ENCODE measurements at places on chromosomes 7 and 10.

DNA sequence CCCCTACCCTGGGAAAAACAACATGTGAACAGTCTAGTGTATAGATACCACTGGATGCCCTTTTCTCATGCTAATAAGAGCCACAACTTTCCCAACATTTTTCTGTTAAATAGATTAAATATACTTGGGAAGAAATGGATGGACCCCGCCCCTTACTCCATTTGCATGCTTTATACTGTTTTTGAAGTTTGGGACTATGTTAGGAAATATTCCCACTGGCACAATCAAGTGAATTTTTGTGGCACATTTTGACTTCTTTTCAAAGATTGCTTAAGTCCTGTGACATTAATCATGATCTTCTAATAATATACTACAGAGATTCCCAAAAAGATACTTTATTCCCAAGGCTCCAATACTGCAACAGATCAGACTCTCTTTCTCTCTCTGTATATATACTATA, 216.6 kb downstream of the TWIST1 start:
- no peak for DNase-seq

GRCh38 chr10:7577176-7577575, 89.6 kb downstream of the ITIH5 start:
- no peak for DNase-seq

GRCh38 chr10:117929327-117930067, 117.2 kb downstream of the RAB11FIP2 start:
- no peak for DNase-seq

GRCh38 chr7:23347682-23348180, 48.6 kb downstream of the MALSU1 start:
- peak; percentile 39 for DNase-seq

GRCh38 chr7:20165146-20165510, 52.1 kb downstream of the MACC1 start:
- no peak for DNase-seq

DNA sequence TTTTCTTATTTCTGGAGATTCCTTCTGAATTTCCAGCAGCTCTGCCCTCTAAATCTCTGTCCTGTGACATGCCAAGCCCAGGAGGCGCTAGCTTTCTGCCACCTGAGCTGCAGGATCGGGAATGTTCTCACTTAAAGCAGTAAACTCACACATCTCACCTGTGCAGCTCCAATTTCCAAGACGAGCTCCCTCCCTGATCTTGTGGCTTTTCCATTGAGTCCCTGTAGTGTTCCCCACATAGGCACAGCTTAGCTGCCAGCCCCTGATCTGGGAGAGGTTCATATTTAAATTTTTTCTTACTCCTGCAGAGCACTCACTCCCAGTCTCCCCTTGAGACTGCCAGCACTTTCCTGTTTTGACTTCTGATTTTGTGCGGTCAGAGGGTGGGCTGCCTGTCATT, 479.3 kb downstream of the GLRX3 start:
- no peak for DNase-seq

GRCh38 chr7:20412032-20412431, 81.3 kb downstream of the ITGB8 start:
- DNase-seq = no peak

DNA sequence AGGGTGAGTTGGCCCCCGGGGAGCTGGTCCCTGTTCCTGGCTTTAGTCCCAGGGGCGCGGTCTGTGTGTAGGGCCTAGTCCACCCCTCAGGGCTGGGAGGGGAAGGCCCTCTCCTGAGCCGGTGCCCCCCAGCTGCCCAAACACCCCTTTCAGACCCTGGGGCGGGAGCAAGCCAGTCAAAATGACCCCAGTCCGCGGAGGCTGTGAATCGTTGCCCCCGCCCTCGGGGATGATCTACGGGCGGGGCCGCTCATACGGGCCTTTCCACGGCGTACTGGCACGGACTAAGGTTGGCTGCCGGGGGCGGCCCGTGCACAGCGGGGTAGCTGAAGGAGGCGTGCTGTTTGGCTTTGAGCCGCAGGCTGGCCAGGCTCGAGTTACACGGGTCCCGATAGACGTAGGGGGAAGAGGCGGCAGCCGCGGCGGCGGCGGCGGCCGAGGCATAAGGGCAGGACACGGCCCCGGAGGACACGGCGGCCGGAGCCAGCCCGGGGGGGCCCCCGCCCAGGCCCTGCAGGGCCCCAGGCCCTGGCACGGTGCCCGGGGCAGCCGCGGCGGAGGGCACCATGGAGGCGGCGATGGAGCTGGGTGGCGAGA, 4.3 kb downstream of the ELOVL3 start:
- DNase-seq = peak; percentile 36

DNA sequence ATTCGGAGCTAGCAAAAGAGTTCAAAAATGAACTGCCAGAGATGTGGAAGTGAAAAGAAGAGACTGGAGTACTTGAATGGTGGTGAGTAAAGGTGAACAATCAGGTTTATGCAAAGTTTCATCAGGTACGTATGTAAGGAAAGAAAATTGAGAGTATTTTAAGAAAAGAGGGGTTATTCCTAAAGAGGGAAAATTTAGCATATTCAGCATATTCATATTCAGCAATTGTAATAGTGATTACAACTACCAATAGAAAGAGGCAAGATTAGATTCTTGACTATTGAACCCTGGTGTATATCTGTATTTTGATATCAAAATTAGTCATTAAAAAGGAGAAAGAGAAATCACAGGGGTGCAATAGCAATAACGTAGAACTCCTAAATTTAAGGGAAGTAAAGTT, 100.9 kb downstream of the TES start:
- no peak for DNase-seq

DNA sequence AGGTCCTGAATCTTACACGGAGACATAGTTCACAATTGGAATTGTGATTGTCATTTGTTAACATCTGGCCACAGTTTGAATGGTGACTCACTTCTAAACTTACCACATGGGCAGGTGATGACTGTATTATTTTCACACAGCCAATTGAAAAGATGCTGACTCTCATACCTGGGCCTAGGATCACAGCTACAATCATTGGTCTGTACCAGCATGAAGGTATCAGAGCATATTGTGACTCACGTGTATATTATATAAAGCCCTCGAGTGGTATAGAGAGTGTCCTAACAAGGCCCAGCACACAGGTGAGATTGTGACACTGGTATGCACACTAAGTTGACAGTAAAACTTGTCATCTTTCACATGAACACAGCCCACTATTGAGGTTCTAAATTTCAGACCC, 9.4 kb upstream of the ZNF107 start:
- no peak for DNase-seq

DNA sequence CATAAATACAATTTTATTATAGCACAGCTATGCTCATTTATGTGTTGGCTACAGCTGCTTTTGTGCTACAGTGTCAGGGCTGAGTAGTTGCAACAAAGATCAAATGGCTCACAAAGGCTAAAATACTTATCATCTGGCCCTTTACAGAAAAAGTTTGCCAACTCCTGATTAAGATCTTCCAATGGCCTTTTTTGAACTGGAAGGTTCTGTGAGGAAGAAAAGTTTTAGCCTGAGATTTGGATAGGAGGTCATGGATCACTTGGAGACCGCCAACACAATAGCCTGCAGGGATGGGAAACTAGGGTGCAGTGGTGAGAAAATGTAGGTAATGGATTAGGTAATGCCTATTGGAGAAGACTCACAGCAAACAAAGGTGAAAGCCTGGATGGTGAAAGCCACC, 169.8 kb downstream of the NOC3L start:
- no peak for DNase-seq

DNA sequence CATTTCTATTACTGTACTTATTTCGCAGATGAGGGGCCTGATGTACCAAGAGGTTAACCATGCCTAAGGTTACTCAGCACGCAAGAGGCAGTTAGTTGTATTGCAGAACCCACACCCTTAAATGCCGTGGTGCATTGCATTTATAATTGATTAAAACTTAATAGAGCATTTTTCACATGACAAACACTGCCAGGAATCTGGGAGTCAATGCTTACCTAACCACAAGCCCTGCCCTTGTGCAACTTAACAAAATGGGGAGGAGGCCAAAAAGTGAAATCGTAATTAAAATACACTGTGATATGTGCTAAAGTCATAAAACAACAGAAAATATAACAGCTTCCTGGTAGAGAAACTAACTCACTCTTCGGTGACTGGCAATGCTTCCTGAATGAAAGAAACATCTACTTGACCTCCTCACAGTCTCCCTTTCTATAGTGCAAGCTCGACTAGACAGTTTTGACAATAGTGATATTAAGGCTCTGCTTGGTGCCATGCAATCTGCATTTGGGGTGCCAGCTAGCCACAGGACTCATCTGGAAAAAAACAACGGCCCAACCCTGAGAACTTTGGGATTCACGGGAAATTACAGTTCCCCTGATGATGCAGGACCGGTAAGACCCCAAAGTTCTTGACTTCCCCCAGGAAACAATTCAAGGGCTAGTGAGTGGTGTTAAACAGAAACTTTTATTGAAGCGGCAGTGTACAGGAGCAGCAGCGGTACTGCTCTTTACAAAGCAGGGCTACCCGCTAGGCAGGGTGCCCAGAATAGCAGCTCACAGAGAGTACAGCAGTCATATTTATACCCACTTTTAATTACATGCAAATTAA, 612.4 kb downstream of the TNS3 start:
- DNase-seq = no peak

DNA sequence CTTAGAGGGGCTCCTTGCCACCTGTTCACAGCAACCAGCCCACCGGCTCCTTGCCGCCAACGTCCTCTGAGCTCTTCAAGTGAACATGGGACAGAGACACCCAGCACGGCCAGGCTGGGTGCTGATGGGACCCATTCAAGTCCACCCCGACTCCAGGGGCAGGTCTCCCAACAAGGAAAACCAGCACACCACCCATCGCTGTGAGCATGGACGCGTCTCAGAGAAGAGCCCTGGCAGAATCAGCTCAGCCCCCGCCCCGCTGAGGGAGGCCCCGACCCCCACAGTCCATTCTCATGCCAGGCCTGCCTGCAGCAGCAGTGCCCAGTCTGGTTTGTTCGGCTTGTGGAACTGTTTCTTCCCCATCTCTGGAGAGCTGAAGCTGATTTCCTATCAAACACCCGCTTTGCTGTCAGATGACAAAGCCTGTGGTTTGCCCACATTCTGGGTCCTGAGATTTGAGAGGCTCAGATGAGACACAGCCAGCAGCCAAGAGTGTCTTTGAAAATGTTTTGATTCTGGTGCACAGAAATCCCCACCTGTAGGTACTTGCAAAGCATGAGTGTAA, 216.6 kb downstream of the ZMYND11 start:
- no peak for DNase-seq

DNA sequence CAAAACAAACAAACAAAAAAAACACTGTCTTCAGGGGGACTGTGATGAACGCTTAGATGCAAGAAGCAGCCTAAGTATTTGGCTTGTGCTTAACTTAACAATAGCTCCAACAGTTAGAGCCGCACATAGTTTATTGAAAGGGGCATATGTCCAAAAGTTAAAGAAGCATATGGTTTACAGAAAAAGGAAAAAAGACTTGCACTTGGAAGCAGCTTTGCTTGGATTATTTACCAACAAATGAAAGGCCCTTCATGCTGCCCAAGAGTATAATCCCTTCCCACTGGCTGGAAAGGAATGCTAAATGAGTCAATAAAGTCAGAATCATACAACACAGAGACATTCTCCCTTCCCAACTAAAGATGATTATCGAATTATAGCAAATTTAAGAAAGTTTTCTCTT, 77.9 kb downstream of the GLI3 start:
- DNase-seq = peak; percentile 57

DNA sequence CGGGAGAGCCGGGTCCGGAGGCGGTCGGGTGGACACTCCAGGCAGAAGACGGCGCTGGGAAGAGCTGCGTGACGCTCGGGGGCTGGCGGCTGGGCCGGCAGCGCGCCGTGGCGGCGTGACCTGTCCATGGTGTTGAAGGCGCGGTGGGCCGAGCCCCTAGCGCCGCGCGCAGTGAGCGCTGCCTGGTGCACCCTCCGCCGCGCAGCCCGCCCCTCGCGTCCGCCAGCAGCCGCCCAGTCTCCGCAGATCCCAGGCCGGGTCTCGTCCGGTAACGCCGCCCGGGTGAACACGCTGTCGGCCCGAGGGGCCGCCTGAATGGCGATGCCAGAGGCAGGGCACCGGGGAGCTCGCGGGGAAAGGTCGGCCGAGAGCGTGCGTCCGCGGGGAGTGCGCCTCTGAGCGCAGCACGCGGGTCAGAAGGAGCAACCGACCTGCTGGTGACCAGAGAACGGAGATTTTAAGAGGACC, 657 bp upstream of the TMEM178B start:
- DNase-seq = peak; percentile 44

DNA sequence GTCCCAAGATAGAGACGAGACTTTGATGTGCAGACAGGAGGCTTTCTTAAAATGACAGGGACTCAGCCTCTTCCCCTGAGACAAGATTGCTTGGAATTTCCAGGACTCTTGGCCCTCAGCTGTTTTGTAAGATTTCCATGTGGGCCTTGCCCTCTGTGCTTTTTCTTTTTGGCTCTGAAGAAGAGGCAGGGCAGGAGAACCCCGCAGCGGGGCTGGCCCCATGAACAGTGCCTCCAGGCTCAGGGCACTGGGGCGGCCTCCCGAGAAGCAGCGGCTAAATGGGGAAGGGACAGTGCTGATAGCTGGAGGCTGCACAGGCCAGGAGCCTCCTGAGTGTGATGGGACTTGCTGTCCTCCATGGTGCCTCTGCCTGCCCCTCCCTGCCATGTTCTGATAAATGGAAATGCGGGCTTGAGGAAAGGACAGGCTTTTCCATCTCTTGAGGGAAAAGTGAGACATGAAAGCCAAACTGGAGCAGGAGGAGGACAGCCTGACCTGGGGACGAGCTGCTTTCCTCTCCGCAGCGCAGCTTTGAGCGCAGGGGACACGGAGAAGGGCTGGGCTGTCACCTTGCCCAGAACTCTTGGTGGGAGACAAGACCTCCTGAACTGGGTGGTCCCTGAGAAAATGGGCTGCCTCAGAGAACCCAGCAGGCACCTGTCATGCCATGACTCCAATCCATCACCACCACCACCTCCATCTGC, 12.1 kb downstream of the SAP25 start:
- DNase-seq = no peak

GRCh38 chr10:34444223-34445183, 370.6 kb downstream of the PARD3 start:
- DNase-seq = no peak

- no peak for DNase-seq
These were observed 18.7 kb upstream of the ARID5B start for GRCh38 chr10:61882621-61883370.

GRCh38 chr10:30176776-30177533, 117.6 kb upstream of the JCAD start:
- no peak for DNase-seq

DNA sequence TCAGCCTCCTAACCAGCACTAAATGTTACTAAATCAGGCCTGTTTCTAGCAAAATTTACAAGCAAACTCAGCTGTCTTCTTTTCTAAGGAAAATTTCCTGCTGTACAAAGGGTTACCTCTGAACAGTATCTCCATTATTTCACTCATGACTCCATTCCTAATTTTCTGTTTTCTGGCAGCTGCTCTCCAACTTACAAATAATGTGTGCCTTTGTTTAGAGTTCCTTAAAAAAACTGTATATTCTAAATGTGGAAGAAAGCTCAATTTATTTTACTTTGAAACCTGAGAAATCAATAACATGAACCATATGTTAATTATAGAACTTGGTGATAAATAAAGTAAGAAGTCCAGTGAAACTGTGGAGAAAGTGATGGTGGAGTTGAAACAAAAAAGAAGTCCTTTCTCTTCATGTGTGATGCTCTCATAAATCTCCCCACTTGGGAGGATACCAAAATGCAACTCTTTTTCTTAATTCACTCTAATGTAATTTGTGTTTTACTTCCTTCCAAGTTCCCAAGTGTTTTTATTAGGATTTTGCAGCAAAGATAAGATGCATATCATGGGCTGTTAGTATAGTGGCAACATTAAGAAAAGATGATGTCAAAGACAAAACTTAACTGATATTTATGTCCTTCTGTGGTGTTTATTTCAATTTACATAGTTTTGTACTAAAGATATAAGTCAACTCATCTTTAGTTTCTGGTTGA, 74.8 kb downstream of the CDK6 start:
- DNase-seq = no peak

GRCh38 chr7:117630907-117631564, 151.2 kb downstream of the CFTR start:
- no peak for DNase-seq

Data from brain (organoid and tissue), 16 donors.